ENCODE measurements at places on chromosomes 5 and 9.

GRCh38 chr9:108003526-108003925 is 514.0 kb upstream of the KLF4 start:
- DNase-seq = no peak

DNA sequence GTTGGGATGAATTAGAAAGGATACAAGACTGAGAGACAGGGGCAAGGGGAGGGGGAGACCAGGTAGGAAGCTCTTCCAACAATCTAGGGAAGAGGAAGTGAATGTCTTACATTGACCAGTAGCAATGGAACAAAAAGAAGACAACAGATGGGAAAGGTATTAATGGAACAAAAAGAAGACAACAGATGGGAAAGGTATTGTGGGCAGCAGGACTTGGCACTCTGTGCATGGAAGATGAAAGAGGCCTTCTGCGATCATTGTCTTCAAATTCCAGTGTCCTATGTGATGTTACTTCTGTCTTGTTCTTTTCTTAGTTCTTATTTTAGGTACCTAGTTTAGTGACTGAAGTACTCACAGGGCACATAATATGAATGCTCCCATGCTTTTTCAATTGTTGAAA is 161.8 kb downstream of the PALM2AKAP2 start:
- no peak for DNase-seq

DNA sequence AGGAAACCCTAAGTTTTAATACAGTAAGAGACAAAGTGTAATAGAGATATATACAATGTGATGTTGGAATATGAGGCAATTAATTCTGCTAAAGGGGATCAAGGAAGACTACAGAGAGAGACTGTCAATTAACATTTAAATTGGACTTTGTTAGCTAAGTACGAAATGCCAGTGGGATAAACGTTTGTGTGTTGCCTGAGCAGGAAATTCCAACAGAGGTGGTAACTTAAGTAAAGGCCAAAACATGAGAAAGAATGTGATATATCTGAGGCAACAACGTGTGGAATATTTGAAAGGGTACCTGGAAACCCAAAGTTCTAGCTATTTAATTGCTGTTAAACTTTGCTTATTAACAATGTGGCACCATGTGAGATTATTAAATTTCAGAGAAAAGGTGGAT is 1666.9 kb upstream of the WWC1 start:
- DNase-seq = no peak

DNA sequence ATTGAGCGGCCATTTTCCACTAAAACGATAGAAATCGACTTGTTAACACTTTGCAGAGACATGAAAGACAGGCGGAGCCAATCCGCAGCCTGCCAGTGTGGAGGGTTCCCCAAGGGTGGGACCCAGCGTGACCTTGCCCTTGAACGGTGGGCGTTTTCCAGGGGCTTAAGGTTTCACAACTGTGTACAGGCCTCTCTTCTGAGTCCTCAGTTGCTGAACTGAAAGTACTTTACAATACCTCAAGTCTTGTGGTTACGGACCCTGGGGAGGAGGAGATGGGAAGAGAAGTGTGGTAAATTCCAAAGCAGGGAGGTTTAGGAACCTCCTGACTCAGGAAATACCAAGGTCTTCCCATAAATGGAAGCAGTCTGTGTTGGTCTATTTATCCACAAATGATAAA is 68.2 kb upstream of the CKMT2 start:
- DNase-seq = no peak

GRCh38 chr5:176677209-176677939 is 30.1 kb downstream of the TSPAN17 start:
- DNase-seq = no peak

DNA sequence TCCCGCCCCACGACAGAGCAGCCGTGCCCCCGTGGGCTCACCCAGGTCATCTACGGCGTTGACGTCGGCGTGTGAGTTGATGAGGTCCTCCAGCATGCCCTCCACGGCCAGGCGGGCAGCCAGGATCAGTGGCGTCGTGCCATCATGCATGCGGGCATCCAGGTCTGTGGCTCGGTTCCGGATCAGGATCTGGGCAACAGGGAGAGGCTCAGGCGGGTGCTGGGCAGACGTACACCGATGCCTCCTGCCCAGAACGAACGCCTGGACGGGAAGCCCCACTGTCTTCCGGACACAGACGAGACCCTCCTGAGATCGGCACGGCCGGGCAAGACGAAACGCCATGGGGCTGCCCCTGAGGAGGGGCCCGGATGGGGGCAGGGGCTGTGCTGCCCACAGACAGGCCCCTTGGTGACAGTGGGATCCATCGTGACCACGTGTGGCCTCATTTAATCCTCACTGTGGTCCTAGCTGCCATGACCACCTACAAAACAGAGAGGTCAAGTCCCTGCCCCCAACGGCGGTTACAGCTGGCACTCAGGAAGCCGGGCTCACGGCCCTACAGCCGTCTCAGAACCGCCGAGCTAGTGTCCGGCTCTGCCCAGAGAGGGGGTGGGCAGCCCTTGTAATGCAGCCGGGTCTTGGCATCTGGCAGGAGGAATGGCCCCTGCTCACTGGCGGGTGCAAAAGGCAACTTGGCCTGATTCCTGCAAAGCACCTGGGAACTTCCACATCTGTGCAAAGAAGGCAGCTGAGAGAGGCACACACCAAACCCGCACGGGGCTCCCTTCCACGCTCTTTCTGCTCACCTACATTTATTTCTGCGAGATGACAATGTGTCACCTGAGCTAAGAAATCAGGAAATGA is 16.5 kb upstream of the SEC16A start:
- DNase-seq = no peak

GRCh38 chr5:121833617-121834016 is 18.1 kb upstream of the FTMT start:
- DNase-seq = no peak

DNA sequence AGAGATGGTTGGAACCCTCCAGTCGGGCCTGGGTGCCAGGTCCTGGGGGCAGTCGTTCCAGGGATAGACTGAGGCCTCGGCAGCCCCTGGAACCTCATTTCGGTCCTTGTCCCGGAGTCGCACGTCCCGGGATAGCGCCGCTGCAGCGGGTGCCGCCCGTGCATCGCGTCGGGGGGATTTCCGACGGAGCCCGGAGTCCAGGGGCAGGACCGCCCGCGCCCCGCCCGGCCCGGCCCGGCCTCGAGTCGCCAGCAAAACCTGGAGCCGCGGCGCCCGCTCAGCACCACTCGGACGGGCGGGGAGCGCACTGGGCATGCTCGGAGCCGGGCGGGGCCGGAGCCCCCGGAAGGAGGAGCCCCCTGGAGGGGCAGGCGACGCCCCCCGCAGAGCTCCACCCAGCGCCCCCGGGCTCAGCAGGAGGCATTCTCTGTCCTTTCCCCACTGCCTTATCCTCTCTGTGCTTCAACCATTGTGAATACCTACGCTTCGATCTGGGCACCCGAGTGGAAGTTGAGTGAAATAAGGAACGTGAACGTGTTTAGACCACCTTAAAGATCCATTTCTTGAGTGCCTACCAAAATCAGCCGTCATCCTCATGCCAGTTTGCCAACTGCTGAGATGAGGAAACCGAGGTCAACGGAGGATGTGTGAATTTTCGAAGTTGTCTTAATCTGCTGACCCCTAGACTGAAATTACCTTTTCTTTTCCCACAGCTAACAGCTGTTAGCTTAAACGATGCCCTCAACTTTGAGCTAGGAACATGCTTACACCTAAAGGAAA is 1.7 kb upstream of the PTPN3 start:
- no peak for DNase-seq

DNA sequence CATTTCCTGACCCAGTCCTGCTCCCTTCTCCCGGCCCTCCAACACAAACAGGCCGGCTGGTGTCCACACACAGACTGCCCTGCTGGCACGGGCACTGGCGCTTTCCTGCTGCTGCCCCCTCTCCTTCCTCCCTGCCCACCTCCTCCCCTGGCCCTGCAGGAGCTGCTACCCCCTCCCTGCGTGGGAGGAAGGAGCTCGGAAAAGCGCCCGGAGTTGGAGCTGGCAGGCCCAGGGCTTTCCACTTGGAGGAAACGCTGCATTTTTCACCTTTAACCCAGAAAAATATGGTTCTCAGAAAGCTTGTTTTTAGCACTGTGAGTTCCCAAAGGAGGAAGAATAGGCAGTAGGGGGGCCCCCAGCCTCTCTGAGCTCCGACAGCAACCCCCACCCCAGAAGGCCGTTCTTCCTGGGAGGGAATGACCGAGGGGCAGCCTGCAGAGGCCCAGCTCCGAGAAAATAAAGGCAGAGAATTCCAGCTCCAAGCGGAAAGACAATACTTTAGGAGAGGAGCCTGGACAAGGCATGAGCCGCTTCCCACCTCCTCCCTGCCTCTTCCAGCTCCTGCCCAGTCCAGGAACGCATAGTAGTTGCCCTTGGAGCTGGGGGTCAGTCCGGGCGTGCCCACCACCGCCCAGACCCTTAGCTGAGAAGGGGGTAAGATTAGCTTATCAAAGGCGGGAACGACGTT is 88.9 kb downstream of the LIFR start:
- DNase-seq = no peak

DNA sequence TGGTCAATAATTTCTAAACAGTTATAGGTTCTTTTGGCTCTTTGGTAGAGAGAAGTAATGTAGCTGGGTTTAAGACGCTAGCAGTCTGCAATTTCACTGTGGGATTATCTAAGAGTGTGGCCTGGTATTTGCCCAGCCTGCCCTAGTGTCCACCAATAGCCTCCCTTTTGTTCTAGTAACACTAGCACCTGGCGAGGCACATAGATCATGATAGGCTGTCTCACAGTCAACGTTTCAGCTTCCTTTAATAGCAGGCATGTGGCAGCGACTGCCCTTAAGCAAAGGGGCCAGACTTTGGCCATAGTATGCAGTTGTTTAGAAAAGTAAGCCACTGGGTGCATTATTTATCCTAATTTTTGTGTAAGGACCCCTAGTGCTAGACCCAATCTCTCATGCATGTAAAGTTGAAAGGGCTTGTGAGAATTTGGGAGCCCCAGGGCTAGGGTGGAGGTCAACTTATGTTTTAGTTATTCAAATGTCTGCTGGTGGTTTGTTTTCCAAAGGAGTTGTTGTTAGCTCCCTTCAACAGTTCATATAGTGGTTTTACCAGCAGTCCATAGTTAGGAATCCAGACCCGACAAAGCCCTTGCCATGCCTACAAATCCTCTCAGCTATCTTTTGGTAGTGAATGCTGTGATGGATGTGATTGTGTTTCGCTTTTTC is 274.3 kb downstream of the HTR1A start:
- no peak for DNase-seq

DNA sequence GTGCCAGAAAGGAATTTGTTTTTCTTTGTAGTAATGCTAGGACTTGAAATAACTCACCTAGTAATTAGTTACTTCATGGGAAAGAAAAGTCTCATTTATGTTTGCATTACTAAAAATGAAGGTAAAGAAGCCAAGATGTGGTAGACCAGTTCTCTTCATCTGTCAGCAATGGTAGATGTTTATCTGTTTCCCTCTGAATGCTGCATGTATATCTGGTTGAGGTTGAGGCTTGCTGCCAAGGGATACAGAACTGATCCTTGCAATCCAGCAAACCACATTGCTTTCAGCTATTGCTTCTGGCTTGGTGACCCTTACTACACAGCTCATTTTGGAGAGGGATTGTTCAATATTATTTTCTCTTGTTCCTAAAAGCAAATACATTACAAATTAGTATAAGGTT is 73.6 kb downstream of the ZNF474 start:
- DNase-seq = no peak

DNA sequence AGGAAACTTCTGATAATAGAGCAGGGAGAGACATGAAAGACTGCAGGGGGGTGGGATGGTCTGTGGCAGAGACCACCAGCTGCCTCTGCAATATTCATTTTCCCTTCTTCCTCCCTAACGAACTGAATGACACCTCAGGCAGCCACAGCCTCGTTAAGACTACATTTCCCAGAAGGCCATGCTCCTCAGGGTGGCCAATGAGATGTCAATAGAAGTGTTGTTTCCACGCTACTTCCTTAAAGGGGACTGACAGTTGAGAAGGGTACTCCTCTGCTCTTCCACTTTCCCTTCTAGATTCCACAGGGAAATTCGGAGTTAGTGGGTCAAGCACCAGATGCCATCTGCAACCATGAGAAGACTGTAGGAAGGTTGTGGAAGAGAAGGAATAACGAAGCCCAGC is 52.0 kb upstream of the DAPK1 start:
- DNase-seq = no peak
